ENCODE measurements at places on chromosomes 12 and 14.

- DNase-seq, result no peak
Observed at GRCh38 chr12:28378736-28379135, 188.5 kb downstream of the CCDC91 start.

DNA sequence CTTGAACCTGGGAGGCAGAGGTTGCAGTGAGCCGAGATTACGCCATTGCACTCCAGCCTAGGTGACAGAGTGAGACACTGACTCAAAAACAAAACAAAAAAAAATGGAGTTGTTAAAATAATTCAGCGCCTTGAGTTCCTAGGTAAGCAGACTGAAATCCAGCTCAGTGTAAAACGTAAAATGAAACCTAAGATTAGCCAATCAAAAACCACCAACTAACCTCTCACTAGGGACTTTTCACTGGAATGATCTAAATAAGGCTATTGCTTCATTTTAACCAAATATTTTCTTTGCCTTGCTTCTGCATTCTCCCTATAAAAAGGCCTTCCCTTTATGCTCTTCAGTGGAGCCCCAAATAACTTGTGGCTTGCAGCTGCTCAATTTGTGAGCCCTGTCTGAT is 91.6 kb upstream of the HIF1A start:
- no peak for DNase-seq

GRCh38 chr12:83110424-83110823 is 423.7 kb downstream of the TMTC2 start:
- DNase-seq, result no peak

GRCh38 chr12:52291267-52291935 is at the start of gene KRT81:
Gene KRT81 (minus strand): TSS chr12:52291534. CDS start chr12:52291465, 69 bp downstream.
- DNase-seq, result no peak

DNA sequence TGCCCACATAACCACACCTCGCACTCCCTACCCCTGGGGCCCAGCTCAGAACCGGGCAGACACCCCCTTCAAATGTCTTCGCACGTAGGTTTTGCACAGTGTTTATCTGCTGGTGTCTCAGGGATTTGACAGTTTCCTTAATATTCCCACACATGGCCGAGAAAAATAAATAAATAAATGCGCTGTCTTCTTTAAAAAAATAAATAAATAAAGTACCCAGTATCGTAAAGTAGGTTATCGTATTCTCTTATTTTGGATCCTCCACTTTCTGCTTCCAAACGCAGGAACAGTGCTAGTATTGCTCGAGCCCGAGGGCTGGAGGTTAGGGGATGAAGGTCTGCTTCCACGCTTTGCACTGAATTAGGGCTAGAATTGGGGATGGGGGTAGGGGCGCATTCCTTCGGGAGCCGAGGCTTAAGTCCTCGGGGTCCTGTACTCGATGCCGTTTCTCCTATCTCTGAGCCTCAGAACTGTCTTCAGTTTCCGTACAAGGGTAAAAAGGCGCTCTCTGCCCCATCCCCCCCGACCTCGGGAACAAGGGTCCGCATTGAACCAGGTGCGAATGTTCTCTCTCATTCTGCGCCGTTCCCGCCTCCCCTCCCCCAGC is 710 bp upstream of the FOS start:
- no peak for DNase-seq

DNA sequence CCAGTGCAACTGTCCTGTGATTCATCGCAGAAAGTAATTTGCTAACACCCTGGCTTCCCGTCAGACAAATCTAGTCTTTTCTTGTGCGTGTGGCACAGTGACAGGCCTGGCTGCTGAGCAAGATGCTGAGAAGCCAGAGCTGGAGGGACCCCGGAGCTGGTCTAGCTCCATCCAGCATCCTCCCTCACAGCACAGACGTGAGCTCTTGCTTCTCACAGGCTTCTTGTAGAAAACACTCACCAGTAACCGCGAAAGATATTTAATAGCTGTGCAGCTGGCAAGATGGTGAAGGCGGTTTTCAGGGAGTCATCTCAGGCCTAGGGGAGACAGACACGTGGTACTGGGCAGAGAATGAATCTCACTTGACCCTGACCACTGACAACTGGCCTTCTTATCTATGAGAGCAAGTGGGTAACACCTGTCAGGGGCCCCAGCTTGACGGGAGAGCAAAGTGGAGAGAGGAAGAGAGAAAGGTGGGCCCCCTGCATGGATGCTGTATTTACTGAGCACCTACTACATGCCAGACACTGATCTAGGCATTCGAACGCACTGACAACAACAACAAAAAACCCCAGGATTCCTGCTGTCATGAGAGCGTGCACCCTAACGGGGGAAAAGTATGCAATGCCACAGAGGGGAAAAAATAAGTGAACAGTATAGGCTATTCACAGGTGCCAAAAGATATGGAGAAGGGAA is 63.3 kb downstream of the CCDC88C start:
- DNase-seq, result no peak

DNA sequence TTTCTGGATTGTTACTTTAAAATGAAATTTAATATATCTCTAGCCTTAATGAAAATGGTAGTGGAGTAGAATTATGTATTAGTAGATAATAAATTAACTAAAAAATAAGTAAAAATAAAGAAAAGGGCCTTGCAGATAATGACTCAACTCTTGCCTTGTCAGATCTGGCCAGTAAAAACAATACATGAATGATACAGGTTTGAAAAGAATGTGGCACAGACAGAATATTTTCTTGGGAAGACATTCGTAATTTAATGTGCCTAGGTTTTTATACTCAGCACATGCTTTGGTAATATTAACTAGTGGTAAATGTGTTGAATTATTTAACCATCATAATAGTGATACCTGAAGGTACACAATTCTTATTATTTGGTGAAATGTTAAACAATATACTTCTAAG is 28.3 kb downstream of the ATF7IP start:
- DNase-seq, result no peak

GRCh38 chr12:121894633-121895032 is 6.0 kb downstream of the PSMD9 start:
- DNase-seq, result no peak
